ENCODE measurements at places on chromosomes 2 and 18.

DNA sequence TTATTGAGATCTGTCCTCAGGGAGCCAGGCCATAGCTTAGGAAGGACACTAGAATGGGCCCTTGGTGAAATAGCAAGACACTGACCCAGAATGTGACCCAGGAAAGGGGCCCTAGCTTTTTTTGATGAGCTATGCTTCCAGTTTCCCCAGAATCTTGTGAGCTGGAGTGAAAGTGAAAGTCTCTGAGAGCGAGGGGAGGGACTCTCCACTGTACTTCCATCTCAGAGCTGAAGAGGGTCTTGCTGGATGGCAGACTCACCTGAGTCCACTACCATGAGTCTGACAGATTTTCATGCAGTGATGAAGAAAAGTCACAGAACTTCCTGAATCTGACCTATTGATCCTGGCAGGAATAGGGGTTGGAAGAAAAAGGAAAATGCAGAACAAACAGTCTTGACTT lies 3.1 kb downstream of the ARHGAP25 start:
- DNase-seq = peak; percentile 34

DNA sequence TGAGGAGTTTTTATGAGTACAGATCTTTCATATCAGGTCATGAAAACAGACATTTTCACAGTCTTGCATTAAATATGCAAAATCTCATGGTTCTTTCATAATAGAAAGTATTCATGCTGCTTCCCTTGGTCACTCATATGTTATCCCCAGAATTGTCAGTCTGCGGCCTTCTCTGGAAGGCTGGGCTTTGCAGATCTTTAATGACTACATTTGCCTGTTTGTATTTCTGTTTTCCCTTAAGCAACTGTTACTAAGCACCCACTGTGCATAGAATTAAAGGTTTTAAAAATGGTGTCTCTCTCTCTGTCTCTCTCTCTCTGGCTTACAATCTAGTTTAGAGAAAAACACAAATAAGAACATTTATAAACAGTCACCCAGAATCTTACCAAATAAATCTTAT lies 456.3 kb downstream of the RIT2 start:
- DNase-seq = no peak

DNA sequence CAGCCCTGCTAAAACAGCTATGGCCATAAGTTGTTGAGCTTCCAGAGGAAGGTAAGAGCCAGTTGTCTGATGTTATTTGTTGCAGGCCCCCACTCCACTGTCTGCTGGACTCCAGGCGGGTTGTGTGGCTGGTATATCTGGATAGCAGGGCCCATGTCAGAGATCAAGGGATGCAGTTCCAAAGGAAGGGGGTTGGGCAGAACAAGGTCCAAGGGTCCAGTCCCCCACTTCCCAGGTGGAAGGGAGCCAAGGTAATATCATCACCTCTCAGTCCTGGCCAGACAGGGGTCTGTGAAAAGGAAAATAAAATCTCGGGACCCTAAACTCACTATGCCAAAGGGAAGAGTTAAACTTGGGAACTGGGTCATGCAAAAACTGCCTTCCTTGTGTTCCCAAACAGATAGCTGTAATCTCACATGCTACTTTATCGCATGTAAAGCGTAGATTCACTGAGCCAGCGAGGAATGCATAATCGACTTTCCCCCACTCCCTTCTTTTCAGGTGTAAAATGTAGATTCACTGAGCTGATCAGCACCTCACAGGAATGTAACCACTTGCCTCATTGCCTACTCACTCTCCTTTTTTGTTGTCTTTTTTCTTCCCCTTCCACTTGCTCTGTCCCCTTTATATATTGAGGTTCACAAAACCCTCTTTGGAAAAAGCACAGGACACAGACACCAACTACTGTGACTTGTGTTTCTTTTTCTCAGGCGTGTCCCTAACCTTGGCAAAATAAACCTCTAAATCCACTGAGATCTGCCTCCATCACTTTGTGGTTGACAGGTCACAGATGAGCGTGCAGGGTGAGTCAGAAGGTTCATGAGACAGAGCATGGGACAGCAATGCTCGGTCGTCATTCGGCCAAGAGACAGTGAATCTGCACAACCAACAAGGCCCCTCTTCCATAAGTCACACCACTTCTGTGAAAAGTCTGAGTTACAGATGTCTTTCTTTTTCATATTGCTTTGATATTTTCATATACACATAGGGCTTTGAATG lies 255.3 kb upstream of the SIX2 start:
- DNase-seq = no peak

DNA sequence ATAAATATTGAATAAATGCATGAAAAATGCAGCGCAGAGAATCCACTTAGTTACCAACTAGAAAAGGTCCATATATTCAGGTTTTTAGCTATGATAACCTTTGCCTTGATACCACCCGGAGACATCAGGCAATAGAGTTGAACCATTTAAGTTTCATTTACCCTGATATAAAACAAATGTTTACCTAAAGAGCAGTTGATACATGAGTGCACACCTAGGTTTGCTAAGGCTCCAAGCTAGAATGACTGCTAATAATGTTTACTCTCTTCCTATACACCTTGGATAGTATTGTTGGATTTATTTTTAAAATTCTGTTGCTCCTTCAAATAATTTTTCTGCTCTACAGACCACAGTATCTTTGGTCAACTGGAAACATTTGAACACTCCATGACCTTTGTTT lies 1463.6 kb downstream of the LRP1B start:
- no peak for DNase-seq

DNA sequence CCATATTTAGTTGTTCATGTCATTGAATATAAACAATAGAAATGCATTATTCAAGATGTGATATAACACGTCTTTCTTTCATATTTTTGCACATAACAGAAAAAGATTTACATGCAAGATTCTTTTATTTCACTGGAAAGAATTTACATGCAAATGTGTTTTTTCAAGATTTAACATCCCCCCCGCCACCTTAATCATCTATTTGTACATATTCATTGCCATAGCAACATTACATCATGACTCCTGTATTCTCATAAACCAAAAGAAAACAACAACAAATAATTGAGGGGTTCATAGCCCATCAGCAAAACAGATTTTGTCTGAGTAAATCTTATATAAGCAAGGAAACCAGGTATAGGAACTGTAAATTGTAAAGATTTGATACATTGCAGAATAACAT lies 3.2 kb upstream of the ACVR1C start:
- DNase-seq = no peak

DNA sequence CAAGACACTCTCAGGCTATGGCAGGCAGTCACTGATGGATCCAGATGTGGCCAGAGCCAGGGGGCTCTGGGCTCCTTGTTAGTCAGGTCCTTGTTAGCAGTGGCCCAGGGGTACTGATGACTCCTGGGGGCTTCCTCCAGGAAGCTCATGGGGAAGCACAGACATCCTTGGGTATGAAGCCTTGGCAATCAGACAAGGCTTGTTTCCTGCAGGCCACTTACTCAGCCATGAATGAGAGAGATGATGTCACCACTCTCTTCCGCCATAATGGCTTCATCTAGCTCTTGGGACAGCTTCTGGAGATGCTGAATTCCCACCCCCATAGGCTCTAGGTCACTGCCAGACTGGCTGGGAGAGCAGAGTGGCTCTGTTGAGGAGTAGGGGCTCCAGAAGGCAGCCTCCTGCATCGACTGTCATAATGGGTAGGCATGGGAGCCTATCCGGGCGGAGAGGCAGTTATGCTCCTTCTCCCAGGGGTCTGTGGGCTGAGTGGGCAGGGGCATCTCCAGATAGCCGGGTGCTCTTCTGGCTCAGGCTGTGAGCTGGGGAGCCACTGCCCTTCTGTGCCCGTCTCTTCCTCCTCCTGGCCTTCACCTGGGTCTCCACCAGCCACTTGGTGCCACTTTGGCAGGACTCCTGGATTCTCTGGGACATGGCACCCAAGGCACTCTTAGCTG lies 40.2 kb upstream of the BMPR2 start:
- DNase-seq = no peak

DNA sequence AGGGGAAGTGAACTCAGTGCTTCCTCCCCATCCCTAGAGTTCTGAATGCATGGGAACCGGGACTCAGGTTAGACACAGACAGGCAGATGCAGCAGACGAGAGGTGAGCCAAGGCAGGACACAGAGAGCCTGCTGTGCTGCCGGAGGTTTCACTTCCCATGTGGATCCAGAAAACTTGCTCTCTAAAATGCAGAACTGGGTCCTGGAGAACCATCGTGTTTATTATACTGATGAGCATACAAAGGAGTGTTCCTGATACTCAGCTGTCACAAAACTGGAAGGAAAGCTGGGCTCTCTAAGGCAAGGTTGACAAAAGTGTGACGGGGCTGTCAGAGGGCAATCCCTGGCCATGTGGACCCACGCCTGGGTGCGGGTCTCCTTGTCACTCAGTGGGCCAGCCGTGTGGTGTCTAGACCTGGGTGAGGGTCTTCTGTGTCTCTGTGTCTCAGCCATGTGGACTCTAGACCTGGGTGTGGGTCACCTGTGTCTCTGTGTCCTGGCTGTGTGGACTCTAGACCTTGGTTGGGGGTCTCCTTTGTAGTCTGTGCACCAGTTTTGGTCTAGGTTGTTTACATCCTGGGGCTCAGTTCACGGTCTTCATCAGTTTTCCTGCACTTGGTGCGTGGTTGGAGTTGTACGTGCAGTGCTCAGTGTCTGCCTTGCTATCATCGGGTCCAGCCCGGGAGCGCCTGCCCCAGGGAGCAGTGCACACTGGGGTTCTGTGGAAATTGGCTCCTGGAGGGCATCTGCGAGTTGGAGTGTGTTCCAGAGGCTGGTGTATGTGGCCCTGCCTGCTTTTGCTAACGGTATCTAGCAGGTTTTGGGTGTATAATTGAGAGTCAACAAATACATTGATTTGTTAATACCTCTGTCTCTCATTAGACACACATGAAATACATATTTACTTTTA lies 141.1 kb downstream of the ATP9B start:
- DNase-seq = no peak

- DNase-seq = peak; percentile 59
Measured at GRCh38 chr2:169363560-169364150, 1.3 kb upstream of the LRP2 start.

DNA sequence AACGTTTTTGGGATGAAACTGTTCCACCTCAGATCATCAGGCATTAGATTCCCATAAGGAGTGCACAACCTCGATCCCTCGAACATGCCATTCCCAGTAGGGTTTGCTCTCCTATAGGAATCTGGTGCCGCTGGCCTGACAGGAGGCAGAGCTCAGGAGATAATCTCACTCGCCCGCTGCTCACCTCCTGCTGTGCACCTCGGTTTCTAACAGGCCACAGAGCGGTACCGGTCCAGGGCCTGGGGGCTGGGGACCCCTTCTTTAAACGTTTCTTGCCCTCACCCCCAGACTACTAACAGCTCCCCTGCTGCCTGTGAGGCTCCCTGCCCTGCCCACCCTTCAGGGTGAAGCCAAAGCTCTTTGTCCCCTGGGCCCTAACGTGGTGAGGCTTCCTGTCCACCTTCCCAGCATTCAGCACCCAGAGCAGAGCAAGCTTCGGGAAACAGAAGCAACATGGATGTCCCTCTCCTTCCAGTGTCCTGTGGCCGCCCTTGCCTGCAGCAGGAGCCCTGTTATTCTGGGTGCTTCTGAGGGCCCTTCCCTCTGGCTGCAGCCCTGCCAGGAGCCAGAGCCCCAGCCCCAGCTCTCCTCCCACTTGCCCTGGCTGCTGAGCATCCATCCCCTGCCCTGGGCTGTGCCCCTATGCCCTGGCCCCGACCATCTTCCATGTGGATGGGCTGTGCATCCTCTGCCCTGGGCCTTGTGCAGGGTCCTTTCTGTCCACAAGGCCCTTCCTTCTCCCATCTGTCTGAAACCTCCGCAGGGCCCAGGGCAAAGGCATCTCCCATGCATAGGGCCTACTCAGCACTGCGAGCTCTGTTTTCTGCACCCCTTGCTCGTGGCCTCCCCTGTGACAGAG lies 140.1 kb downstream of the MBP start:
- DNase-seq = no peak

DNA sequence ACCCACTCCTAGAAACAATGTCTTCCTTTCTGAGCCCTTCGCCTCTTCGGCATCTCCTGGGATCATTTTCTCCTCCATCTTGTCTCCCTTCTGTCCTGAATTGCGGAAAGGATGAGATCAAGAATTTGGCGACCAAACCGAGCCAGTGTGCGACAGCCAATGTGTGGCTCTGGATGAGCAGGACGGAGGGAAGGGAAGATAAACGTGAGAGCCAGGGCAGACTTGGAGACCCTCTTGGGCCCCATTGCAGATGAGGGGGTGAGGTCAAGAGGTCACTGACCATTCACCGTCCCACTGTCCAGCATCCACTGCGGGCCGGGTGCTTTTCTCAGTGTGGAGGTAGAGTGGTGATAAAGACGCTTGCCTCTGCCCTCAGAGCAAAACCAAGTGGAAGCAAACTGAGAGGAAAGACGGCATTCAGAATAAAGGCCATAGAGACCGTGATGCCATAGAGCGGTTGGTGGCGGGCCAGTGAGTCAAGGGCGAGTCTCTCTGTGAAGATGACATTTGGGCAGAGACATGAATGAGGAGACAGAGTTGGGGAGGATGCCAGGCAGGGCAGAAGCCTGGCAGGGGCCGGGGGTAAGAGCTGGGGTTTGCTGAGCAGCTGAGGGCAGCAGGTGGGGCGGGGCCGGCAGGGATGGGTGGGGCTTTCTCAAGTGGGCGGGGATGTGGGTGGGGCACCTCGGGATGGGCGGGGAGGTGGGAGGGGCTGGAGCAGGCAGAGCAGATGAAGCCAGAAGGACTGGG lies 55.6 kb downstream of the ACAA2 start:
- no peak for DNase-seq
